Left ventricle myocardium inferior (tissue), 1 donor: ENCODE measurements at places on chromosomes 3 and 15.

DNA sequence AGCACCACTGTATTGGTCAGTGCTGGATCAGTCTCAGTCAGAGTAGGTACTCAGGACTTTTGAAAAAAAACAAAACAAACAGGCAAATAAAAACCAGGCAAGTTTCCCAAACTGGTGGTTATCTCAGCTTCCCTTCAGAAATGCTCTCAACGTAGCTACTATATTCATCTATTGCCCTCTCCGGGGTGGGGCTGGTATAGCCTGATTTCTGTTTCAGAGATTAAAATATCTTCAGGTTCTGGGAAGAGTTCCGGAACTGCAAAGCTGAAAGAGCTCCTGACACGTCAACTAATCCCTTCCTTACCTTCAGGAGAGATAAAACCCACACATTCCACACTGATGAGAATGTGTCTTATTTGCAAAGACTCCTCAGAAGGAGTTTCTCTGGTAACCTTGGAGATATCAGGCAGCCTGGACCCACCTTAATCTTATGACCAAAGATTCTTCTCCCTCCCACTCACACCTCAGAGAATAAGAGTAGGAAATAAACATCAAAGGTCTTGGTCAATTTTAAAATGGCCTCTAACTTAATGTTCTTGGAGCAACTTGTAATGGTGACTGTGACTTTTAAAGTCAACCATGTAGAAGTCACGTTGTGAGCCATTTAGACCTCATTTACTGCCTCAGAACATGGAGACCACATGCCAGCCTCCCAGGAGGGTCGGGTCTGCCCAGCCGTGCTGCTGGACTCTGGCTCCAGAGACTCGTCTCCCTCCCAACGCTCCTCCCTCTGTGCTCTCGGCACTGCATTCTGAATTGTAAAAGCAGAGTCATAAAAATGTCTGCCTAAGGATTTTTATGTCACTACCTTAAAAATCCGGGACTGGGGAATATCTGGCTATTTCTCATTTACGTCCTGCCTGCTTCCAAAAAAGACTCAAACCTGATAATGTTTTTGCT is 53.8 kb downstream of the CDCP1 start:
- DNase-seq, result no peak

GRCh38 chr3:4704552-4704951 is 211.4 kb downstream of the ITPR1 start:
- no peak for DNase-seq

- no peak for DNase-seq
These were observed 7.7 kb downstream of the CCR2 start for GRCh38 chr3:46361408-46362283.

GRCh38 chr3:24086206-24086605 is 141.1 kb downstream of the NR1D2 start:
- DNase-seq, result no peak

DNA sequence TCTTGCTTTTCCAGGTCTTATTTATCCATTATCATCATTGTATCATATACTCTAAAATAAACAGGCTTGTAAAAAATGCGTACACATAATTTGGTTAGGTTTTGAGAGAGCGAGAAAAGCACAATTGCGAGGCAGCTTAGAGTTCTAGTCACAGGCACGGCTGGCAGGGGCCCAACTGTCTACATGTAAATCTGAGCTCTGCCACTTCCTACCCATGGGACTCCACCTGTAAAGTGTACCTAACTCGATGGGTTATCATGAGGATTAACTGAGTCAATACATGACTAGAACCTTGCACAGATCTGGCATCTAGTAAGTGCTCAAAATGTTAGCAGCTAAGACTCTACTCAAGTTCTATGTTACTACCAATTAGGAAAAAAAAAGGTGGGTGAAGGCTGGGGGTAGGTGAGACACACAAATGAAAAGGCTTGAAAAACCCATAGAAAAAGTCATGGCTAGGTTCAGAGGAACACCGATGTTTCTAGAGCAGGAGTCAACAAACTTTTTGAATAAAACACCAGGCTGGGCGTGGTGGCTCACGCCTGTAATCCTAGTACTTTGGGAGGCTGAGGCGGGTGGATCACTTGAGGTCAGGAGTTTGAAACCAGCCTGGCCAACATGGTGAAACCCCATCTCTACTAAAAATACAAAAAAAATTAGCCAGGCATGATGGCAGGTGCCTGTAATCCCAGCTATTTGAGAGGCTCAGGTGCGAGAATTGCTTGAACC is 36.2 kb downstream of the GLB1 start:
- DNase-seq, result no peak

DNA sequence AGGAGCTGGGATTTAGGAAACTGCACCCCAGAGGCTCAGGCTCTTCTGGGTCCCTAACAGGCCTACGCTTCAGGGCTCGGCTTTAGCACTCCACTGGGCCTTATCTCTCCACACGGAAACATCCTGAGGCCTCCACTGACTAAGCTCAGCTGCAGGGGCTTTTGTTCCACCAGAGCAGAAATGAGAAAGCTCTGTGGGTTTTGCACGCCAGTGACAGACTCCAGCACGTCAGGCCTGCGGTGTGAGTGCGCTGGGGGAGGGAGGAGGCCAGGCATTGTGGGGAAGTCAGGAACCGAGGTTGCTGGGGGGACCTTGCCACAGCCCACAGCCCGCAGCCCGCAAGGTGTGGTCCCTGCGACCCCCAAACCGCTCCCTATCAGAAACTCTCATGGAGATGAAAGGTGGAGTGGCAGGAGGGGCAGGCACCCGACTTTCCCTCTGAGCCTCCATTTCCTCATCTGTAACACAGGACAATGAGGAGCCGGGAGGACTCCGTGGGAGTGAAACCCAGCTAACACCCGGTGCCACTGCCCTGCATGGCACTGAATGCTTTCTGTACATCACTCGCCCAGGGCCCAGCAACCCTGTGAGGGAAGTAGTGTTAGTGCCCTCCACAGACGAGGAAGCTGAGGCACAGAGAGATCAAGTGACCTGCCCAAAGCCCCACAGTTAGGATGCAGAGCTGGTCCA is 106.5 kb downstream of the TPRA1 start:
- DNase-seq, result no peak

DNA sequence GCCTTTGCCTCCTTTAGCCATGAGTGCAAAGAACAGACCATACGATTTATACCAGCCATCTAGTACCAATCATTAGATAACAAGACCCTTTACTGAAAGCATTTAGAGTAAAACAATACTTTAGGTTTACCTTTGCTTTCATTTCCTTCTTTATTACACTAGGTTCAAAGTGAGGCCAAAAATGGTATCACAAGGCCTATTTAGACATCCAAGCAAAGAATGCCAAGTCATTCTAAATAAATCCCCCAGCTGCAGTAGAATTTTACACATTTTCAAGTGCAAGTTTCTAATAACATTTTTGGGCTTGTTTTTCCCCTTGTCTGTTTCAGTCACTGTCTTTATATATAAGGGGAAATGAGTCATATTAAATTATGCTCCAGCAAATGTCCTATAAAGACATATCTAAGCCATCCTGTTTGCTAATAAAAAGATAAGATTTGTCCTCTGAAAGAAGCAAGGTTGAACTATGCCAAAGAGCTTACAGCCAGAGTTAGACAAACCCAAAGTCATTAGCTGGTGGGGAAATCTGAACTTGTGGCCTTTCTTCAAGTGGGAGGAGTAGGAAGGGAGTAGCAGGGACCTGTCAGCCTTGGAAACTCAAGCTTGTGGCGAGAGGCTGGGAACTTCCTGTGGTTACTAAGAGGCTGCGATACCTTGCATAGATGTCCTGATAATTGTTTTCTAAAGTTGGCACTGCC is 232.7 kb downstream of the MECOM start:
- DNase-seq, result no peak

GRCh38 chr3:101936419-101937356 is 87.4 kb downstream of the NFKBIZ start:
- DNase-seq, result no peak
